CD4-positive, alpha-beta T cell treated with Interleukin-17A for 1 hour (primary cell): ENCODE measurements at places on chromosomes 11 and 22.

GRCh38 chr11:44162662-44163061 lies 67.2 kb downstream of the EXT2 start:
- no peak for DNase-seq

- DNase-seq, result no peak
These were observed 380.3 kb downstream of the NTM start for GRCh38 chr11:131750692-131751091.

- no peak for DNase-seq
These were observed 10.6 kb downstream of the TMPRSS13 start for GRCh38 chr11:117918366-117919255.

DNA sequence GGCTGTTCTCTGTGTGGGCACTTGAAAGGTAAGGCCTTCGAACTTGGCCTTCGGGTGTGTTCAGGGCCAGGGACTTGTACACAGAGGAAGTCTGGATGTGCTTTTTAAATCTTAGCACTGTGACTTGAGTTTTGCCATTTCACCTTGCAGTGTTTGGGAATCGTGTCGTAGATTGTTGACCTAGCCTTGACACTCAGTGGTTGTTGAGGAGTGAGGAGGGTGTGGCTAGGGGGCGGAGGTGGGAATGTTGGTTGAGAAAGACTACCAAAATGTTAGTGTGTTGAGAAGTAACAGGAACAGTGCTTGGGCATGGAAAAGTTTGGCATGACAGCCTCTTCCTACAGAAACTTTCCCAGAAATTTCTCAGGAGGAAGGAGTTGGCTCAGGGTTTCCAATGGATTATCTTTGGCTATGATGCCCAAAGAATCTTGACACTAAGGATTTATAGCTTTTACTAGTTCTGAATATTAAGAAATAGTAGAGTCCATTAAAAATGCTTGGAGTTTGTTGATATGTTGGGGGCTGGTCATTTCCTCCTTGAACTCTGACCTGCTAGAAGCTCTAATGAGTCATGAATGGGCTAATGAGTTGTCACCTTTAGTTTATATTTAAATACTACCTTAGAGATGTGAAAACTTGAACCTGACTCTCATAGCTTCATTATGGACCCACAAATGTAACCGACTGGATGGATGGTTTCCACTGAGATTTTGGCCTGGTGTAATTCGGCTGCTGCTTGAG lies 40.6 kb downstream of the BARX2 start:
- no peak for DNase-seq

GRCh38 chr11:119618208-119618909 lies 110.6 kb downstream of the NECTIN1 start:
- DNase-seq, result peak; percentile 5

GRCh38 chr11:61487342-61488025 lies 21.1 kb upstream of the LRRC10B start:
- DNase-seq, result no peak

DNA sequence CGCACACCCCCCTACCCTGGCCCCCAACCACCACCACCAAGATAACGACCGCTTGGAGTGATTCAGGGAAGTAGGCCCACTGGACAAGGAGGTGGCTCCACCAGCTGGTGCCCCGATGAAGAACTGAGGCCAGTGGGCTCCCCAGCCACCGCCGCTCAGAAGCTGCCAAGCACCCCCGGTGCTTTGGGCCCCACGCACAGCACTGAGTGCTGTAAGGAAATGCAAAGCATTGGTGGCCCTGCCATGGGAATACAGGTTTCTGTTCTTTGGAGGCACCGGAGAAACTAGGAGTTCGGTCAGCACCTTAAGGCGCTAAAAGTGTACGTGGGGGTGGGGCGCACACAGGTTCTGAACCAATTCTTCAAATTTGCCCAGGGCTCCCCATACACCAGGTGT lies 664 bp upstream of the PRSS23 start:
- no peak for DNase-seq

GRCh38 chr22:27982106-27982505 lies 63.0 kb upstream of the PITPNB start:
- DNase-seq, result no peak

DNA sequence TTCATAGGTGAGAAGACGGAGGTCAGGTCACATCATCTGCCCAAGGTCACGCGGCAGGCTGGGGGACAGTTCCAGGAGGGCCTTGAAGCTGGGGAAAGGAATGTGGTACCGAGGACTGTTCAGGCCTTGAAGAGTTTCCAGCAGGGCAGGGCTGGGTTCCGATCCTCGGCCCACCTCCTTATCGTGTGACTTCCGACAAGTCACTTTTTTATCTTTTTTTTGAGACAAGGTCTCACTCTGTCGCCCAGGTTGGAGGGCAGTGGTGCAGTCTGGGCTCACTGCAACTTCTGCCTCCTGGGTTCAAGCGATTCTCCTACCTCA lies 623 bp downstream of the NDUFS8 start:
- no peak for DNase-seq

DNA sequence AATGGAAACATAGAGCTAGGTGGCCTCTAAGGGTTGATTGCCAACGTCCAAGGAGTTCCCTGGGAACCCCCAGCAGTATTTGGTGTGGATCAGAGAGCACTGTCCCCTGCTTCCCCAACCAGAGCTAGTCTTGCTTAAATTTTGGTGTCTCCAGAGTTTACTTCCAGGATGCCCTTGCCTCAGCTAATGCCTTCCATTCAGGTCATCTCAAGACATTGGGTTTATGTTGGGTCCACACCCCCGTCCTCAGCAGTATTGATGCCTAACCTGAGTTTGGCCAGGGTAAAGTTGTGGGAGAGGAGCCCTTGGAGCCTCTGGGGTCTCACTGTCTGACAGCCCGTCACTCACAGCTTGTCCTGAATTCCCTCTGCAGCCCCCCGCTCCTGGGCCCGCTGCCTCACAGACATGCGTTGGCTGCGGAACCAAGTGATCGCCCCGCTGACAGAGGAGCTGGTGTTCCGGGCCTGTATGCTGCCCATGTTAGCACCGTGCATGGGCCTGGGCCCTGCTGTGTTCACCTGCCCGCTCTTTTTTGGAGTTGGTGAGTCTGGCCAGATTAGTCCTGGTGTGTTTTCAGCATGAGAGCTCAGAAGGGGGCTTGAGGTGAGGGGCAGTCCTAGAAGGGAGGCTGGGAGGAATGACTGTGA lies 1.4 kb downstream of the RCE1 start:
- no peak for DNase-seq

DNA sequence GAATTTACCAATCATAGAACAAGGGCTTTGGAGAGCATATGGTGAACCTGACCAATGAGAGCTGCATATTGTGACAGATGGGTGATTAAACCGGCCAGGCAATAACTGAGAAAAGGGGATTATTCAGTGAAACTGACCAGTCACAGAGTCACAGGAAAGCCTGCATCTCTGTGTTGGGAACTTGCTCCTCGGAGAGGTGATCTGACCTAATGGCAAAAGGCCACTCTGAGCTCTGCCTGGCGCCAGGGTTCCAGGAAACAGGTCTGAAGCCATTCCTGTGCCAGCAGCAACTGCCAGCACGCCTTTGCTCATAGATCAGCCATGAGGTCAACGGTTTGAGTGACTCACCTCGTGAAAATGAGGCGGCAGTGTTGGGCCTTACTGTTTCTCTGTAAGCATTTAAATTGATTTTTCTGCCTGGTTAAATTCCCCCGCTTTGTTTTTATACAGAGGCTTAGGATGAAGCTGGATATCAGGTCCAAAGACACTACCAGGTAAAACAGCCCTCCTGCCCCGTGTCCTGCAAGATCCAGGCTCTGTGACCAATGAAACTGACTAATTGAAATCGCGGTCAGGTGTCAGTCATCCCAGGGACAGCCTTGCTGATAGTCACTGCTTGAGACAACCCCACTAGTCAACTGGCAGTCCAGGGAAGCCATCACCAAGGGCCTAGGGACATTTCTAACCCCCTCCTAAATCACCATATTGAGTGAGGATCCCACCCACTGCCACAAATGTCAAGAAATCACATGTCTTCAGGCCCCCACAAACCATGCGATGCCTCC lies 35.8 kb upstream of the MYOD1 start:
- no peak for DNase-seq

DNA sequence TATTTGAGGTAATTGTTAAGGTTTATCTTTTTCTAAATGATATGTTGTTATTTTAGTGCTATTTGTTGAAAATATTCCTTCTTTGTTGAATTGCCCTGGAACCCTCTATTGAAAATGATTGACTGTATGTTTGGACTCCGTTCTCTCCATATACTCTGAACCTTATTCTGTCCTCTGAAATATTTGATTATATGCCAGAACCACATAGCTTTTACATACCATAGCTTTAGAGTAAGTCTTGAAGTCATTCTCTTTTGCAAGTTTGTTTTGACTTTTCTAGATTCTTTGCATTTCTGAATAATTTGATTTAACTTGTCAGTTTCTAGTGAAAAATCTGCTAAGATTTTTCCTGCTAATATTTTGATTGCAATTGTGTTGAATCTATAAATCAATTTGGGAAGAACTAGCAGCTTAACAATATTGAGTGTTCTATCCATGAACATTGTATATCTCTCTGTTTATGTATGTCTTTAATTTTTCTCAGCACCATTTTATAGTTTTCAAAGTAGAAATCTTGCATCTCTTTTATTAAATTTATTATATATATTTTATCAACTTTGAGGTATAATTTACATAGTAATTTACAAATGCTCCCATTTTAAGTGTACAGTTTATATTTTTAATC lies 51.7 kb upstream of the PITPNB start:
- no peak for DNase-seq

GRCh38 chr22:25692397-25693267 lies 49.4 kb upstream of the MYO18B start:
- no peak for DNase-seq

DNA sequence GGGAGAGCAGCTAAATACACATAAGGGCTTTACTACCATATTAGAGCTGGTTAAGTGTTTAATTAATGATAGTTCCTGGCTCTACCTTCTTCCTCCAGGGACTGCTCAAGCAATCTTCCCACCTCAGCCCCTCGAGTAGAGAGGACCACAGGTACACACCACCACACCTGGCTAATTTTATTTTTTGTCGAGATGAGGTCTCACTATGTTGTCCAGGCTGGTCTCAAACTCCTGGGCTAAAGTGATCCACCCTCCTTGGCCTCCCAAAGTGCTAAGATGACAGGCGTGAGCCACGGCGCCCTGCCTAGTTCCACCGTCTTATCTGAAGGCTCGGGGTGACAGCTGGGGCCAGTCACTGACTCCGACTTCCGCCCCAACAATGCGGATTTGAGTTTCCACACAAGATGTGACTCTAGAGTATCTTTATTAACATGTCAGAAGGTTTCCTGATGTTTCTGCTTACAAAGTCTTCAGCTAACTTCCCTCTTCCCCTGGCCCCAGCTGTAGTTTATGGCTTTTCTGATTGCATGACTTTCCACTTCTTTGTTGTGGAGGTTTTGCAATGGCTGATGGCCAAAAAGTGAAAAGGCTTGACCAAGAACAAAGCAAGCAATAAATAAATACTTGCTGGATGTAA lies 16.8 kb downstream of the TPST2 start:
- peak; percentile 16 for DNase-seq
